ENCODE measurements at places on chromosomes 1 and 21.

- DNase-seq: no peak
These were observed 8.6 kb downstream of the FCAMR start for GRCh38 chr1:206961668-206962067.

DNA sequence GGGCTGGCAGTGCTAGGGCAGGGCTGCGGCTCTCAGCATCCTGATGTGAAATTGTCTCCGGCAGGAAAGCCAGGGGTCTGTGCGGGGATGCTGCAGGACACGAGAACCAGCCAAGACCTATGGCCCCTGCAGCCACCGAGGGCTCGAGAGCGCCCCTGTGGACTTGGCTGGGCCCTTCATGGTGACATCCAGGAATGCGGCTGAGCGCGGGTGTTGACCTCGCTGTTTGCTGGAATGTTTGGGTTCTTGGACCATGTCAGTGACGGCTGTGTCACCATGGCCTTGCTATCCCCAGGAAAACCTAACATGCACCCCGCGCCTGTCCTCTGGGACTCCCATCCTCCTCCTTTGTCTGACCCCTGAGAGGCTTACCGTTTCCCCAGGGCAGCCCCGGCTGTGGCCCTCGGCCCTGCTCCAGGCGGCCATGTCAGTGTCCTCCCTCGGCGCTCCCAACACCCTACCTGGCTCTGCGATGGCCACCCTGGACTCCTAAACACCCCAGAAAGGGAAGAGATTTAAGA is 14.3 kb upstream of the C1orf174 start:
- no peak for DNase-seq

DNA sequence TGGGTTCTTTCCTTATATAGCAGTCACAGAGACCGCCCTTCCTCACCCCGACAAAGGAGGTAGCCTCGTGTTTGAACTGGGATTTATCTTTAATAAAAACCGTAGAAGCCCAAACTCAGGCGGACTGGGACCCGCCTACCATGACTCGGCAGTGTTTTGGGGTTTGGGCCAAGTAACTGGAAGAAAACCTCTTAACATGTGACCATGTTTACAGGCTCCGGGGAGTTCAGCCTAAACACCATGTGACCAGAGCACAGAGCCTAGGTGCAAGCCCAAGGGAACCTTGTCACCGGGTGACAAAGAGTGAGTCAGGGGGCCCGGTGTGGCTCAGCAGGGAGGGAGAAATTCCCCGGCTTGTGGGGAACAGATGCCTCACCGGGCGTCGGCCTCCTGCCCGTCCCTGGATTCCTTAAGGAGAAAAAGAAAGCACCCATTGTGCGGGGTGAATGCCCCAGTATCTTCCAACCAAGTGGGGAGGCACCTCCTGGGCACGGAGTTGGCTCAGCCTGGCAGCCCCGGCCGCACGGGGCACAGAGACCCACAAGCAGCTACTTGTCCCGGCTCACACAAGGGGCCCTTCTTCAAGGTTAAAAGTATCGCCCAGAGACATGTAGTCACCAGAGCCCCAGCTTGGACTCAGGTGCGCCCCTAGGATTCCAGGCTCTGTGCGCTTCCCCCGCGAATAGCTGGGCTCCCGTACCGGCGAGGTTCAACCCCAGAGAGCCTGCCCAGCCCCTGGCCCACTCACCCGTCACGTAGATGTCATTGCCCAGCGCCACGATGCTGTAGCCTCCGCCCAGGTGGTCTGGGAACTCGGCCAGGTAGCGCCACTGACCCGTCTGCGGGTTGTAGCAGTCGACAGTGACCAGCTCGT is 1.4 kb downstream of the KLHL21 start:
- DNase-seq: peak; percentile 89

DNA sequence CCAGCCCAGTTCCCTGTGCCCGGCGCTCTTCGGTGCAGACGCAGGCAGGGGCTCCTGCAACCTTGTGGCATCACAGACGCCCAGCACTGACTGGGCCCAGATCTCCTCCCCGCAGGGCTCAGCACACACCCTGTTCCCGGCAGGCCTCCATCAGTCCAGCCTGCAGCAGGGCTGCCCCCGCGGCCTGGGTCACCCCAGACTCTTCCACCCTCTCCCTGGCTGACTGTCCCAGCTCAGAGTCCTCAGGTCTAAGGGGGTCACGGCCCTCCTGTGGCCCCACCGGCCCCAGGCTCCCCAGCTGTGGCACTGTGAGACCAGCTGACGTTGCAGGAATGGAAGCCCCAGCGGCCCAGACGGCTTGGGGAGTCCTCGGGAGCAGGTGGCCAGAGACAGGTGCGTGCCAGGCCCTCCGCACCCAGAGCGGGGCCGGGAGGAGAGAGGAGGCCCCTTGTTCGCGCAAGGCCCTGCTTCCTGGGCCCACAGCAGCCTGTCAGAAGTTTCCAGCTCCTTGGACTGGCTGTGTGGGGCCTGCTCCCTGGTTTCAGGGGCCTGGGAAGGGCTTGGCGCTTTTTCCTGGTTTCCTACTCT is 4.2 kb downstream of the B3GALT6 start:
- no peak for DNase-seq

- DNase-seq: no peak
These were observed 802 bp downstream of the KAZN start for GRCh38 chr1:14599183-14599791.
